AG04449 (cell line): ENCODE measurements at places on chromosomes 6 and 20.

- DNase-seq = no peak
These were observed 275.1 kb upstream of the CDH4 start for GRCh38 chr20:60976913-60977312.

GRCh38 chr6:146297815-146298214 lies 245.8 kb upstream of the RAB32 start:
- no peak for DNase-seq

- no peak for DNase-seq
These were observed 93.6 kb downstream of the STXBP5 start for GRCh38 chr6:147297663-147298316.

DNA sequence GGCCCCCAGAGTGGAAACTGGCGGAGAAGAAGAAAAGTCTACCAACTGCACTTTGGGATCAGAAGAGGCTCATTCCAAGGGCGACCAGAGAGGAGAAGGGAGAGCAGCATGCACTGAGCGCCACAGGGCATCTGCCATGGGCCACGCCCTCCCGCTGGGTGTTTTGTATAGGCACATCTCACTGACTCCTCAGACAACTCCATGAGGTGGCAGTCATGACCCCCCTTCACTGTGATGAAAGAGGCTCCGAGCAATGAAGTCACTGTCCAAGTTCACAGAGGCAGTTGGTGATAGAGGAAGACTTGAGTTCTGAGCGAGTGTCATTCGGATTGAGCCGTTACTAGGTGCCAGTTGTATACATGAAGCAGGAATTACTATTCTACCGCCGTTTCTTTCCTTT lies 15.4 kb downstream of the BPIFB1 start:
- no peak for DNase-seq

- no peak for DNase-seq
These were observed 25.5 kb upstream of the ADTRP start for GRCh38 chr6:11804135-11804534.

DNA sequence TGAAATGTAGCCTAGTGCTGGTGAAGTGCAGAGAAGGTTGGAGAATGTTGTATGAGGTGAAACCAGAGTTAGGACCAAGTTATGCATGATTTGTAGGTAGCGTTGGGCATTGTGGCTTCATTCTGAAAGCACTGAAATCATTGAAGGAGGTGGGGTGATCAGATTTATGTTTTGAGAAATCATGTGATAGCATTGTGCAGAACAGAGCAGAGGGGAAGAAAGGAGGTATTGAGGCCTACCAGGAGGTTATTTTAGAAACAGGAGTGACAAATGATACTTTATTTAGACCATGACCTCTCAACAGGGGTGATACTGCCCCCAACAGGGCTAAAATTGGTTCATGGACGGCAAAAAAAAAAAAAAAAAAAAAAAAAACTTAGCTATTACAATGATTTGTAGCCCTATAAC lies 15.6 kb upstream of the HMGN3 start:
- no peak for DNase-seq

- DNase-seq = no peak
These were observed 959.9 kb upstream of the FLRT3 start for GRCh38 chr20:15297059-15297875.

DNA sequence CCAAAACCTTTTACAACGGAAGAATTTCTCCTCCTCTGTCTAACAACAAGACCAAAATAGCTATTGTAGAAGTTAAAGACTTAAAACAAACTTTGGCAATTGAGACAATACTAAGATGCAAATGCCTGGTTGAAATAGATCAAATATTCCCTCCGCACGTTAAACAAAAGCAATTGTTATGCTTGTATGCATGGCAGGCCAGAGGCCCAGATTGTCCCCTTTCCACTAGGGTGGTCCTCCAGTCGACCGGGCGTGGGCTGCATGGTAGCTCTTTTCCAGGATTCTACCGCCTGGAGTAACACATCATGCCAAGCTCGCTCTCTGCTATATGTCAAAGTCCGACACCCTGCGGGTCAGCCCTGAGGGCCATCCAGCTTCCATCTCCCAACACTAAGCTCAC lies 234.7 kb downstream of the RNGTT start:
- DNase-seq = no peak
